ENCODE measurements at places on chromosomes 1 and 21.

DNA sequence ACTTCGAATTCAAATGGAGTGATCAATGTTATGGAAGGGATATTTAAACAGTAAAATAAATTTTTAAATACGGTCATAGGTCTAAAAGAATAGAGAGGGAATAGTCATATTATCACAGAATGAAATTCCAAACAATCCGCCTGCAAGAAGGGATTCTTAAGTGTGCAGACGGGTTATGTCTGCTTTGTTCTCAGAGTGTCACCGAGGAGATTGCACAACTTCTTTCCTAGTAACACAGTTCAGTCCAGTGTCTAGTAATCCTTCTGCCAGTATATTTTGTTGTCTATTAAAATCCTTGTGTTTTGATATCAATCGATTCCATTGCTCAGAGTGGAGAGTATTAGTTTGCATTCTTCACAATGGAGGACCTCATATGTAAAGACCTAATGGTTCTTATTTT lies 48.4 kb downstream of the LRRC53 start:
- DNase-seq = no peak

DNA sequence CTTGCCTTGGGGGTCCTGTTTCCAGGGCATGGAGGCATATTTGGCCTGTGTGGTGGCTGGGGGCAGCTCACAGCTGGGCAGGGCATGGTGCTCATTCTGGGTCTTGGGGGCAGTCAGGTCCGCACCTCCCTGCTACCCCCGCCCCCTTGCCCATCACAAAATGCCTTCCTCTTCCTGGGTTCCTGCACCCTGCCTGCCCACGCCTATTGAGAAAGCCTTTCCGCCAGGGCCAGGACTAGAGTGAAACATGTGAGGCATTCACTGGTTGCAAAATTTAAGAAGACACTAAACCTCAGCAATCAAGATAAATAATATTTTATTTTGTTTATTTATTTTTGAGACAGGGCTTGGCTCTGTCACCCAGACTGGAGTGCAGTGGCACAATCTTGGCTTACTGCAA lies 19.7 kb downstream of the PTAFR start:
- no peak for DNase-seq

DNA sequence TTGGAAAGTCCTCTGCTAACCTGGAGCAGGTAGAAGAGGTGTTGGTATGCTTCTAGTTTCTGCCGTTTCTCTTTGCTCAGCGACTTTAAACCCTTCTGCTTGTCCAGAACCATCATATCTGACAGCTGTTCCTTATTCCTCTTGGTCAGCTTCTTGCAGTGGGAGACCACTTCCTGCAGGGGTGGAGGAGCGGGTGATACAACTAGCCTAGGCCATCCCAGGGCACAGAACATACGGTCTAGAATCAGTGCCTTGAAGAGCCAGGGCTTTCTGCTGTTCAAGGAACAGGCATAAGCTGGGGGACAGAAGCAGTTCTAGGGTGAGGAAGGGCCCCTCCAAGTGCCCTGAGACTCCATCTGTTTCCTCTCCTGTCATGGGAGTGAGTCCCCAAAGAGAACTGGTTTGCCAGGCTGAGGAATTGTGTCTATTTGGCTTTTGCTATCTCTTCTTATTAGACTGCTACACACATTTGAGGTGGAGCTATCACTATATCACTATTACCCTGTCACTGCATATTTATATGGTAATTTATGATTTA lies 32.5 kb downstream of the IQGAP3 start:
- DNase-seq = no peak

DNA sequence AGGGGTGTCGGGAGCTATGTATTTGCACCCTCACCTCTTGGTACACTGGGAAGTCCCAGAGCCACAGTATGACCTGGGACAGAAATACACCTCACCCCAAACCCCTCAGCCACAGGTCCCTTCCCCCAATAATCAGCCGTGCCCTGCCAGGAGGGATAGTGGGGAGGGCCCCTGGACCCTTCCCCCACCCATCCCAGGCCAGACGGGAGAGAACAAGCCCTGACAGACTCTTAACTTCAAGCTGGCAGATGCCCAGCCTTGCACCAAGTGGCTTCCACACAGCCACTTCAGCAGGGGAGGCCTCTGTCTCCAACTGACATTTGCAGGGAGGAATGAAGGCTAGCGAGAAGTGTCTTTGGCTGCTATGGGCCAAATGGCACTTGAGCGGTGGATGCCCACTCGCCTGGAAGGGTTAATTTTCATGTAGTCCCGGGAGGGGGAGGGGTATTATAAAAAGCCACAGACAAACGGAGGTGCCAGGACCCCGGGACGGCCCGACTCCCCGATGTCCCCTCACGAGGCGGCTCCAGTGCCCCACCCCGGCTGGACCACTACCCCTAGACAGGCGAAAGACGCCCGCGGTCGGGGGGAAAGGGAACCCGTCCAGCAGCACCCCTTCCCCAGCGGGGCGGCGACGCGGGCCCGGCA lies 495 bp downstream of the SYNC start:
- DNase-seq = no peak

- DNase-seq = peak; percentile 41
These were observed at the start of gene RPS6KA1 for GRCh38 chr1:26529655-26530409. Gene RPS6KA1 (plus strand): TSS chr1:26529761. CDS start chr1:26529921, 160 bp downstream.

DNA sequence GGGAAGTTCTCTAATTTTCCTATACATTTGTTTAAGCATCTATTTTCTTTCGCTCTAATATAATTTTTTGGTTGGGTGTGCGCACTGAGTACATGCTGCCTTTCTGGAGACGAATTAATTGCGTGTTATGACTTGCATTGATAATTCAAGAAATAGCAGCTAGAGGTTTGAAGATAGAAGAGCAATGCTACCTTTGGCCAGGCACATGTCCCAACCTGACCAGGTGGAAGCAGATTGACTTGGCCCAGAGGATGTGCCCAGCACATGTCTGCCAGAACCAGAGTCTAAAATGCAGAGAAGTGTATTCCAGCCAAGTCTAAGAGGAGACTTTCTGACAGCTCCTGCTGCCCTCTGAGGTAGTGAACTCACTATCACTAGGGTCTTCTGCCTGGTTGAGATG lies 114.3 kb downstream of the SLC35F3 start:
- no peak for DNase-seq

DNA sequence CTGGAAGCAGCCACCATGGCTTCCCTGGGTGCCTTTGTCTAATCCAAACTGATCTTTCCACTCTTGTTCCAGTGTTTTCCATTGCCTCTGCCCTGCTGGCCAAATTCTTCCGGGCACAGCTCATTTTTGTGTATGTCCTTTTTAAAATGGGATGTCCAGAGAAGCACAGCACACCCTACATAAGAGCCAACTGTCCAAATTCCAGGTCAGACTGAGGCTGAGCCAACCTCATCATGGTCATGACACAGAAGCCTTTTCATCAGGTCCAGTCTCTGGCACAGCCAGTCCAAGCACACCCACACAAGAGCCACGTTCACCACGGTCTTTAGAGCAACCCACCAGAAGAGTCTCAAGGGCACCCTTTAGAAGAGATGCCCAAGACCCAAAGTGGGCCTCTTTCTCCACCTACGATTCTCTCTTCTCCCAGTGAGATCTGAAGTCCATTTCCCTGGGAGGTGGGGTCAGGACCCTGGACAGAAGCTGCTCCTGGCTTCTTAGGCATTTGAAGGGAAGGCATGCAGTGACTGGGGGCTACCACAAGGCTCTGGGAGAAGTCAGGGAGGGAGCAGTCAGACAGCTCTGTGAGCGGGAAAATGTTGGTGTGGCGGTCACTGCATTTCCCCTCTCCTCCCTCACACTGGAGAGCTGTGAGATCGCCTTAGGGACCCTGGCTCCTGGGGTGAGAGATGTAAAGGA lies 53.2 kb downstream of the SYT2 start:
- no peak for DNase-seq

GRCh38 chr1:86748622-86749373 lies 44.4 kb downstream of the SH3GLB1 start:
- no peak for DNase-seq

DNA sequence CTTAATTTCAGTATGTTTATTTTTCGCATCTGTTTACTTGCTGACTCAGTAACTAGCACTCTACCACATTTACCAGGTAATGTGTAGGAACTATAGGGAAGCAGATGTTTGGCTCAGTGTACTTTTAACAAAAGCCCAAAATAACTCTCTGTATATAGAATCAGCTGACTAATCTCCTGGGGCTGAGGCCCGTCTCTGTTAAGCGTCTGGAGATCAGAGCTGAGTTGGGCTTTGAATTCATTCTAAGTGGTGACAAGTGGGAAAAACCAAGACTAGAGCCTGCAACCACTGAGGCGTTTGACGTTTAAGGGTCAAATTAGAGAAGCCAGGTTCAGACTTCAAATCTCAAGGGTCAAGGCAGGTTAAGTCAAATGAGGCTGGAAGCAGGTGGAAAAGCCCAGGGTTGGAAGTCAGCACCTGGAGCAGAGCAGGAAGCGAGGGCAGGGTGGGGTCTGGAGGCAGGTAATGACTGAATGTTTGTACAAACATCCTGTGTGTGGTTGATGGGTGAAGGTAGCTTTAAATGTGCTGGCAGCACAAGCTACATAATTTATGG lies 56.8 kb upstream of the LYST start:
- peak; percentile 5 for DNase-seq

GRCh38 chr1:4621646-4622045 lies 32.8 kb upstream of the AJAP1 start:
- no peak for DNase-seq

DNA sequence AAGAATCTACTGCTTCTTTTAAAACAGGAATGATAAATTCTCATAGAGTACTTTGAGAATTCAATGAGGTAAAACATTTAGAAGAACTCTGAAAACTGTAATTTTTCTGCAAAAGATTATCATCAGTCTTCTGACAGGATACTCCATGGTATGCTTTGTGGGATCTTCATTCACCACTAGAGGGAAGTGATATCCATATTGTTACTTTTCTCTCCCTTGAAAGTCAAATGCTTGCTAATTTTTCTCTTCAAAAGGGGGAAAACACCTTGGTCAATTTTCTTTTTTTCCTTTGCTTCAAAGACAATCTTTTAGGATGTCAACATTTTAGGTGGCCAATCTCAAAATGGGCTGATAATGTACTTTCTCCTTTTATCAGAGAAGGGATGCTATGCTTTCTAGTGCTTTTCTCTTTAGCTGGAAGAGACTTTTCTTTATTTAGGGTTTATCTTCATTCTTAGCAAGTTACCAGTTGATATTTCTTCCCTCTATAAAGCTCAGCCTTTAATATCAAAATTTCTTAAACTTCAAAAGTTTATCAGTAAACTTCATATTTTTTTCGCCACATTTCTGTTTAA lies 95.5 kb downstream of the NEGR1 start:
- DNase-seq = no peak

DNA sequence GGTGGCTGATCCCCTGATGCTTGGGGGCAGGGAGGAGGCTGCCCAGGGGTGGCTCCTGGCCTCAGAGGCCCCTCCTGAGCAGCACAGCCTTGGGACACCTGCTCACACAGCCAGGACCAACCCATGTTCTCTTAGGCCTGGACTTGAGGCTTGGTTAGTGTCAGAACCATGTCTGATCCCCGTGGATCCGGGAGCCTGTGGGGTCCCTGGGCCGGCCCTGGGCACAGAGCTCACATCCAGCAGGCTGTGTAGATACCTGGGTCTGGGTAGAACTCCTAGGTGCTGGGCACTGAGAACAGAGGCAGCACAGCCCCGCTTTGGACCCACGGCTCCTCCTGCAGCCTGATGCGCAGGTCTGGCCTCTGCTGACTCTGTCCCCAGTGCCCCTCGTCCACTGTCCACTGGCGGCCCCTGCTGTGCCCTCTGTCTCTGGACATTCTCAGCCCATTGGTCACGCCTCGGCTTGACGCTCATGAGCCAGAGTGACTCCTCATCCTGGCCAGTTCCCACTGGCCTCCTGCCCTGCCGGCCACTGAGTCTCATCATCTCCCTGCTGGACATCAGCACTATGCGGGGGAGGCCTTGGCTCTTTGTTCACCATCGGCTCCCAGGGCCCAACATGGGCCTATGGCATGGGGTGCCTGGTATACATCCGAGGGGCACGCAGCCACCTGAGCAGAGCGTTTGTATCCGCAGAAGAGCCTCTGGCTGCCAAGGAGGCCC lies 70.2 kb downstream of the TRIM11 start:
- no peak for DNase-seq

DNA sequence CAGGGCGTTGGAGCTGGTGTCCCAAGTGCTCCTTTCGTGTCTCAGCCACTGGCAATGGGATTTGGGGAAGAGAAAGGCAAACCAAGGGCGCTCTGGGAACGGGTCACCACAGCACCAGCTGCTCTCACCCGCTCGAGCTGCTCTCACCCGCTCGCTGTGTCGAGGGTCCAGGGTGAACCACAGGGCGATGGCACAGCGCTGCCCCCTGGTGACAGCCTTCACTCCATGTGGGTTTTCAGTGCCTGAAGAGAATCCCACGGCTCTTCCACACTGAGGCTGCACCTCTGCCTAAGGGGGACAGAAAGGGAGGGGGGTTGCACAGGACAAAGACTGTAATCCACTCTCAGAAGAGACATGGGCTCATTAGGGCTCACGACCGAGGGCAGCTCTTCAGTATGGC lies 7.1 kb upstream of the CLDN19 start:
- DNase-seq = peak; percentile 22

DNA sequence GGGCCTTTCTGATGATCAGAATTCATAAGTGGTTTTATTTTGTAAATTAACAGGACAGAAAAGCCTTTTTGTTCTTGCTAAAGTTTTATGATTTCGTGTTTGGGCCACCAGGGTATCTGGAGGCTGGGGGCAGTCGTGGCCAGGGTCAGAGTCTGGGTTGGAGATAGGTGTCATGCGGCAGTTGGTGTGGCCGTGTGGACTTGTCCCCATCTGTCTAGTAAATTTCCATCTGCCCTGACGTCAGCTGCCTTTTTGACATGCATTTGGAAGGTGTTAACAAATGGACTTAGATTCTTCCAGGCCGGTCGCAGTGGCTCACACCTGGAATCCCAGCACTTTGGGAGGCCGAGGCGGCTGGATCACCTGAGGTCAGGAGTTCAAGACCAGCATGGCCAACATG lies 56.8 kb downstream of the SKI start:
- no peak for DNase-seq

GRCh38 chr1:38833146-38833545 lies 26.4 kb downstream of the RRAGC start:
- DNase-seq = no peak

GRCh38 chr1:98429965-98430443 lies 231.5 kb upstream of the SNX7 start:
- no peak for DNase-seq

GRCh38 chr1:180542838-180543145 lies 16.0 kb upstream of the OVAAL start:
- no peak for DNase-seq

- no peak for DNase-seq
These were observed 46.5 kb downstream of the CYP2J2 start for GRCh38 chr1:59879996-59880505.

DNA sequence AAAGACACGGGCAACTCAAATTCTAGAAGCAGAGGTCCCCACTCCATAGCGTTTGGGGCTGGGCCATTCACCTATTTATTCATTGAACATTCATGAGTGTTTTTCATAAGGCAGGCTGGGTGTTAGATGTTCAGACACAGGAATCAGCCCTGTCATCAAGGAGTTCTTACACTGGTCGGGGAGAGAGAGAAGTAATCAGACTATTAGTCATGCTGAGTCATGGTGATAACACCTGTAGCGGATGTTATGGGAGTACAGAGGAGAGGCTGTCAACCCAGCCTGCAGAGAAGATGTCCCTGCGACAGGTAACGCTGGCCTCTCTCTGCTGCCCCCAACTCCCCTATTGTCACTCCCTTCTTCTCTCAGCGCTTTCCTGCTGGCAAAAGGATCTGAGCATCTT lies 17.2 kb downstream of the LY9 start:
- DNase-seq = no peak

- no peak for DNase-seq
These were observed 132.1 kb downstream of the PLA2G4A start for GRCh38 chr1:186960861-186961260.

- DNase-seq = no peak
These were observed 13.0 kb upstream of the C8B start for GRCh38 chr1:56978819-56979218.

Data from T follicular helper cell (primary cell).